Endothelial cell of umbilical vein (primary cell): ENCODE measurements at places on chromosomes 12 and 14. TPM values are rescaled to one million over a fixed set of nuclear protein-coding genes. Genes with fewer than 3 reads are reported as not detected.

The TXNRD1 gene
- 465 and 566 TPM in 2 replicates for total RNA-seq

The CLEC4E gene
- not detected in 2 replicates for total RNA-seq

The PTGER2 gene
- not detected in 2 replicates for total RNA-seq

The C12orf42 gene
- total RNA-seq: not detected in 2 replicates

The OR6C2 gene
- not detected in 2 replicates for total RNA-seq

The CCDC92 gene
- 35.1 and 41.6 TPM in 2 replicates for total RNA-seq

The TSPAN19 gene
- total RNA-seq: not detected in 2 replicates

The LRRK2 gene
- 1.3 and 2.2 TPM in 2 replicates for total RNA-seq

The DENR gene
- 66.5 and 70.3 TPM in 2 replicates for total RNA-seq

The ENDOU gene
- not detected in 2 replicates for total RNA-seq

The MYBPC1 gene
- total RNA-seq: not detected in 2 replicates

The GALNT16 gene
- total RNA-seq: 0.49 and 1.0 TPM in 2 replicates

The CCND2 gene
- 3.4 and 5.7 TPM in 2 replicates for total RNA-seq
